ENCODE measurements at places on chromosomes 5 and 9.

GRCh38 chr5:83009408-83009807, 67.8 kb downstream of the TMEM167A start:
- ATAC-seq: no peak

- ATAC-seq: no peak
Observed at GRCh38 chr5:178672630-178673029, 45.8 kb upstream of the CLK4 start.

- no peak for ATAC-seq
Observed at GRCh38 chr5:172213126-172213525, 19.2 kb downstream of the EFCAB9 start.

DNA sequence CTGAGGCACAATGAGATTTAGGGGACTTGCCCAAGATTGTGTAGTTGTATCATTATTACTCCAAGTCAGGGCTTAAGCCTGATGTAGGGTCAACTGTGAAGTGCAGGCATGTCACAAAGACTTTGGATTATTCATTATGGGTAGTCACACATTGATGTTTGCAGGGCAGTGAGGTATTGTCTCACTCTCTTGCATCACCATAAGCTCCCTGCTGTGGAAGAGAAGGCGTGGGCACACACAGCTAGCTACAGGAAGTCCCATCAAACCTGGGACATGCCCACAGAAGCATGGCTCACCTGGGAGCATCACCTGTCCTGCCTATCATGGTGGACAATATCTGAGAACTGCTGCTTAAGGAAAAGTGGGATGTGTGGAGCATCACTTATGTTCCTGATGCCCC, 42.1 kb downstream of the TMOD1 start:
- no peak for ATAC-seq

DNA sequence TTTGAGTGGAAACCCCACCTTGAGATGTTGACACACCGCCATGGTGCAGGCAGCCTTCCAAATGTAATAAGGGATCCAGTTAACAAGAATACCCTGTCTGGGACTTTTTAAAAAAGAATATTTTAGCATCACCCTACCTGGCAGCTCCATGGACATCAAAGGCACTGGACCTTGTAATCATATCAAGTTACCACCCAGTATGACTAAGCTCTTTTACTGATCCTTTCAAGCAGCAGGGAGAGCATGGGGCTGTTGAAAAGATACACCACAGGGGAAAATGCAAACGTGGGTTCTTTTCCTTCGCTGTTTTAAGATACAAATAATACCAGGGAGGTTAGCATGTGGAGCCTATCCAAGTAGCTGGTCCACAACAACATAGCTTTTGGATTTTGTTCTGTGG, 211.2 kb downstream of the SAXO1 start:
- no peak for ATAC-seq

GRCh38 chr5:175542232-175542965, 64.0 kb downstream of the SFXN1 start:
- ATAC-seq: peak; percentile 100

DNA sequence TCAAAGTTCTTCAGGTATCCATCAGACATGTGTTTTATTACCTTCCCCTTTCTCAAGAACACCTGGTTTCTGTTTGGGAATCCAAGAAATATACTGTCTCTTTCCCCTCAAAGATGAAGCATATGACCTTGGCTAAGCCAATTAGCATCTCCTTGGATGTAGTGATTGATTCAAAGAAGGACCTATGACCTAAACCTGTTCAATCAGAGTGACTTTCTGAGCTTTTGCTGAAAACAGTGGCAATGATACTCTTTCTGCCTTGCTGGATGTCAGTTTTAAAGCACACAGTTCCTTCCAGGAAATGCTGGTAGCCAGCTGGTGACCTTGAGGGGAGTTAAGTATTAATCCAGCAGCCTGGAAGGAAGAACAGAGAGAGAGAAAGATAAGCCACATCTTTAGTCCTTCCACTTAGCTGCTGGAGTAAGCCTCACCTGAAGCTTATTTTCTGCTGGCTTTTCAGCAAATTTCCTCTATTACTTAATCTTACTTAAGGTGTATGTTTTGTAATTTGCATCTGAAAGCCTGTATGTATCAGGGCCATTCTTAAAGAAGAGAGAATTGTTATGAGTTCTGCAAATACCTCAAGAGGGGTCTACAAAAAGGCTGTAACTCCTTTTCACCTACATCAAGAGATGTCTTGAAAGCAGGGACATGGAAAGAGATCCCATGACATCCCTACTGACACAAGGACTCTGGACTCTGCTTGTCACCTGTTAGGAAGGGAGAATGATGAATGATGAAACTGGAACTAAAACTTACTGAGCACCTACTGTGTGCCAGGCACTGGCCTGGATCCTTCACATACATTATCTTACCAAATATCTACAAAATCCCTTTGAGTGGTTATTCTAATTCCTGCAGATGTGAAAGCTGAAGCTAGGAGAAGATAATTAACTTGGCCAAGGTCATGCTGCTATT, 35.2 kb upstream of the PIK3R1 start:
- ATAC-seq: no peak

- ATAC-seq: no peak
Observed at GRCh38 chr9:6897207-6897822, 139.5 kb downstream of the KDM4C start.

DNA sequence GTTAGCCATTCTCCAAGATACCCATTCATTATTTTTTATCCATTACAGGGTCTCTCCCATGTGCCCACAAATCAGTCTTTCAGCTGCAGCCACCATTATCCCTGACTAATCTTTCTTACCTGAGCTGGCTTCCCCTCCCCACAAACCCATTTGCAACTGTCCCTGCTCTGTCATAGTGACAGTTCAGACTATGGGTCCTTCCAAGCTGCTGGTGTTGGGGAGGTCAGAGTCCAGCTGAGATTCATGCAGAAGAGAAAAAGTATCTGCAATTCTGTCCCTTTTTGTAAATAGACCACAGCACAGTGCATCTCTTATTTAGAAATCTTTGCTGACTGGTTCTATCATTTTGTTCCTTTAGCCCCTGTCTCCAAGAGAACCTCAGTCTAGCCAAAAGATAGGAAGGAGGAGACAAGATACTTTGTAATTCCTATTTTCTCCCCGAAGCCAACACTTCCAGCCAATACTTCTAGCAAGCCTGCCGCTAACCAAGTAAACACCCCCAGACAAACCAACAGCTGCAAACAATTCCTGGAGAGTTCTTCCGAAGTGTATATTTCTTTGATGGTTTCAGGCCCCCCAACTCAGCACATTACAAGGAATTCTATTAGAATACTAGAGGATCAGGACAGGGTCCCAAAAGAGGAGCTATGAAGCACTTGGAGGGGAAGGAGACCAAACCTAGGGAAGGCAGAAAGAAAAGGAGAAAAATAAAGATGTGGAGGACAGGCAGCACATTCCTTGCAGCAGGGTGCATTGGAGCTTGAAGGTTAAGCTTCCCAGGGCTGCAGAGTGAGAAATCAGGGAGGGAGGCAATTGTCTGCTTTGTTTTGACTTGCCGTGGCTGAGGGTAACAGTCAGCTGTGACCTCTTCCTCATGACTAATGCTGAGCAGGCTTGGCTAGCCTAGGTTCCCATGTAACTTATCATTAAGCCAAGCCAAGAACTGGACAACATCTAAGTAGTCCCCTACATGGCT, 148.5 kb downstream of the SGCD start:
- ATAC-seq: no peak

- ATAC-seq: no peak
Observed at GRCh38 chr9:13410566-13411031, 131.1 kb upstream of the MPDZ start.

DNA sequence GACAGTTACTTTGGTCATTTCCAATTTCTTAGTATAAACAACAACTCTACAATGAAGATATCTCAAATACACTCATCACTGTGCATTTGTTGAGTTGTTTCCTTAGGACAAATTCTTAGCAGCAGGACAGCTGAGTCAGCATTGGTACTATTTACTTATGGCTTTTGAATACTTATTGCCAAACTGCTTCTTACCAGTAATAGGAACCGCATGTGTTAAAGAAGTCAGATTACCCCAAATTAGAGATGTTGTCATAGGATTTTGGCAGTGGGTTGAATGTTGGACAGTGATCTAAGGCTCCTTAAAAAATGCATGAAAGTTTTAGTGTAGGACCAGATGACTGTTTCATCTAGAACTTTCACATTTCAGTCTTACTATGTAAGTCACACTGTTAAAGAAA, 280.1 kb upstream of the DMRT1 start:
- ATAC-seq: no peak

GRCh38 chr9:33884856-33885701, 68.1 kb downstream of the UBE2R2 start:
- ATAC-seq: no peak

DNA sequence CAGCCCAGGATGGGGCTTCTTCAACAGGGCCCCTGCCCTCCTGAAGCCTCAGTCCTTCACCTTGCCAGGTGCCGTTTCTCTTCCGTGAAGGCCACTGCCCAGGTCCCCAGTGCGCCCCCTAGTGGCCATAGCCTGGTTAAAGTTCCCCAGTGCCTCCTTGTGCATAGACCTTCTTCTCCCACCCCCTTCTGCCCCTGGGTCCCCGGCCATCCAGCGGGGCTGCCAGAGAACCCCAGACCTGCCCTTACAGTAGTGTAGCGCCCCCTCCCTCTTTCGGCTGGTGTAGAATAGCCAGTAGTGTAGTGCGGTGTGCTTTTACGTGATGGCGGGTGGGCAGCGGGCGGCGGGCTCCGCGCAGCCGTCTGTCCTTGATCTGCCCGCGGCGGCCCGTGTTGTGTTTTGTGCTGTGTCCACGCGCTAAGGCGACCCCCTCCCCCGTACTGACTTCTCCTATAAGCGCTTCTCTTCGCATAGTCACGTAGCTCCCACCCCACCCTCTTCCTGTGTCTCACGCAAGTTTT, 23.6 kb downstream of the PCDHGC5 start:
- peak; percentile 43 for ATAC-seq

- ATAC-seq: no peak
Observed at GRCh38 chr5:30100929-30101328, 1092.6 kb upstream of the CDH6 start.

DNA sequence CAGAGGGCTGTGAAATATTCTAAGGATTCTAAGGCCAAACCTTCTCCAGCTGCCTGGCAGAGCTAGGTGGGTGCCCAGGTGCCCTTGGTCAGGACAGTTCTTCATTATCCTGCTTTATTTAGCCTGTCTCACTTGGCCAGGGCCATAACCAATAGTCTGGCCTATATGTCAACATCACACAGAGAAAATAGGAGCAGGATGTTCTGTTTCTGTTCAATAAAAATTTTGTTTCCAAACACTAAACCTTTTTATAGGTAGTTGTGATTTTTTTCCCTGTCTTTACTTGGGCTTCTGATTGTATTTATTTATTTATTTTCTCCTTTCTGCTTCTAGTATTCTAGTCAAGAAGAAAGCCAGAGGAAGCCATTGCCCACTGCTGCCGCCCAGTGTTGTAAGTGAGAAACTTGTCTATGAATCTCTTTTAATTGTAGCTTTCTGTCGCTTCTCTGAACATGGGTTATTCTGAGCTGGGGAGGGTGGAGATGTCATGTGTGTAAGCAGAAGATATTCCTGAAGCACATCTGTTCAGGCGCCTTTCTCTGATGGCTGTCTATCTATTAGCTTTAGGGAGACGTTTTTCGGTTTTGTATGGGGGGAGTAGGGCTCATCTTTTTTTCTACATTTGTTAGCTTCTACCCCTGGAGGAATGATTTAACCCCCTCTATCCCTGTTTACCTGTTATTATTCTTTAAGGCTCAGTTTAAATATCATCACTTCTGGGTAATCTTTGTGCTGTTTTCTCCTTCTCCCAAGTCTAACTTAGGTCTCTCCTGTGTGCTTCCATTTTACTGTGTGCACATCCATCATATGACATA, 97.1 kb downstream of the UNC13B start:
- ATAC-seq: no peak

- ATAC-seq: no peak
Observed at GRCh38 chr9:115845648-115846312, 307.8 kb upstream of the PAPPA start.

DNA sequence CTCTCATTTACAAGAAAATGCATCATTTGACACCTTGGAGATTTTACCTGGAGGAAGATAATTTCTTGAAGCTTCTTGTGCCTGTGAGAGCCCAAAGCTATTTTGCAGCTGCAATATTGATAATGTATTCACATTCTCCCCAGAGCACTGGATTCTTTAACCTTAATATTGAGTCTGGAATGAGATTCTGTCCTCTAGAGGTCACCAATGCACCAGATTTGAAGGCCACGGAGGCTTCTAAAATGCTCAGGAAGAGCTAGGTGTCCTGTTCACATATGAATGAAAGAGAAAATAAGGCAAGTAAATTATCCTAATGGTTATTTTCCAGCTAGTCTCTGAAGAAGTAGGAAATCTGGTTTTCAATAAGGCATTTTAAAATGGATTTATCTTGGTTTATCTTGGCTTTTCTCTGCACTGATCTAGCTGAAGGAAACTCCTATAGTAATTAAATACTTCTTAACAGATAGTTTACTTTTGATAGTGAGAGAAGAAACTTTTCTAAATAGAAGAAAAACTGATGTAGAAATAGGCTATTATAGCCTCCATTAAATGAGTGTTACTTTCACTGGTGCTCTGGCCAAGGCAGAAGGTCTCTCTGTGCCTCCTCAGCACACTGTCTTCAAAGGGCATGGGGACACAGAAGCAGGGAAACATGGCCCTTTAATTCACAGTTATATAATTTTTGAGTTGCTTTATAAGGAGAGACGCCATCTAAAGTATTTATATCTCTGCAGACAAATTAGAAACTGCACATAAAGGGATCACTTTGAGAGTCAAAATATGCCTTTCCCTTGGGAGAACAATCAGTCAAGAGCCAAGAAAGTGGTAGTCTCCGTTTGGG, 297.0 kb upstream of the ACTBL2 start:
- ATAC-seq: no peak

GRCh38 chr5:158434749-158435148, 575.8 kb upstream of the CLINT1 start:
- ATAC-seq: no peak

GRCh38 chr5:169531631-169532030, 51.9 kb upstream of the SPDL1 start:
- ATAC-seq: no peak

DNA sequence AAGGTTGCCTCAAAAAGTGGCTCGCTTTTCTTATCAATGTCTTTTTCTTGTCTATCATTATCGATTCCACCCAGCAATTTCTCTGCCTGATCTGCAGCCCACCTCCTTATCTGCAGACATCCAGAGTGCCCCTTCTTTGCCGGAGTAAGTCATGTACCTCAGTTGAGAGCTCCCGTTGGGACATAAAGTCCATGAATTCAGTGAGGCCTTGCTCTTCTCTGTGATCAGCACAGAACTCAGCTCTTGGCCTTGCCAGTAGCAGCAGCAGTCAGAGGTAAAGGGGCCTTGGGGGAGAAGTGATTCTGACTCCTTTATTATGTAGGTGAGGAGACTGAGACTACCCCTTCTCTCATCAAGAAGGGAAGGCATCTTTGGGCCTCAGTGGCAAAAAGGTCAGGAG, 24.9 kb upstream of the DCAF12 start:
- ATAC-seq: no peak

GRCh38 chr9:124146031-124146561, 111.7 kb upstream of the NEK6 start:
- ATAC-seq: no peak

DNA sequence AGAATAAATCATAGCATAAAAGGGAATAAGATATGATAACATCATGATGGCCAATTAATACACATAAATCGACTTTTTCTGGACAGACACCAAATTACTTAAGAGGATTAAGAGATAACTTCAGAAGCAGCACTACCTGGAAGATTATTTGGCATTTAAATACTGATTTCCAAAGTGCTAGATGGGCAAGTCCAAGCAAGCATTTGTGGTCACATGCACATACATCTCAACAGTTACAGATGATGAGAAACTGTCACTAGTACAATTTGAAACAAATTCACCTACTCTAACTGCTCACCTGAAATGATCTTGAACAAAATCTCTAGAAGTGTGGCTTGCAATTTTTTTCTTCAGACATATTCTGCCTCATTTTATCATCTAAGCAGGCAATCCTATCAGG, 26.8 kb upstream of the RASGEF1C start:
- no peak for ATAC-seq

GRCh38 chr5:175711031-175711430, 53.2 kb downstream of the HRH2 start:
- no peak for ATAC-seq

All from activated CD4-positive, CD25-positive, alpha-beta regulatory T cell treated with anti-CD3 and anti-CD28 coated beads, Interleukin-2, amount 50 U/mL, for 24 hours (primary cell).